ENCODE measurements at places on chromosomes 7 and 10.

- DNase-seq: no peak
Observed at GRCh38 chr10:124308056-124308645, 110.6 kb downstream of the OAT start.

DNA sequence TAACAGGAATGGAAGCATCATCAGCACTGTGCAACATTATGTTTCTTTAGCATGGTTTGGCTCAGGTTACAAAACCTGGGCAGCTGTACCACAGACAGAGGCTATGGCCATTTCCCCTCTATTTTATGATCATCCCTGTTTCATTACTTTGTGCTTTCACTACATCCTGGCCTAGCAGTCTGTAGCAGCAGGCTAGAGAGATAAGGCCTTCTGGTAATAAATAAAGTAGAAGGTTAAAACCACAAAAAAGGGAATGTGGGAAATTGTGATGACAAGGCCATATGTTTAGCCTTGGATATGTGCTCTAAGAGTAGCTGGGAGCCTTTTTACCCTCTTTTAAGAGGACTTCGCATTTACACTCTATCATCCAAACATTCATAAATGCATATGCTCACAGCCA lies 266.2 kb upstream of the PHF14 start:
- DNase-seq: no peak

DNA sequence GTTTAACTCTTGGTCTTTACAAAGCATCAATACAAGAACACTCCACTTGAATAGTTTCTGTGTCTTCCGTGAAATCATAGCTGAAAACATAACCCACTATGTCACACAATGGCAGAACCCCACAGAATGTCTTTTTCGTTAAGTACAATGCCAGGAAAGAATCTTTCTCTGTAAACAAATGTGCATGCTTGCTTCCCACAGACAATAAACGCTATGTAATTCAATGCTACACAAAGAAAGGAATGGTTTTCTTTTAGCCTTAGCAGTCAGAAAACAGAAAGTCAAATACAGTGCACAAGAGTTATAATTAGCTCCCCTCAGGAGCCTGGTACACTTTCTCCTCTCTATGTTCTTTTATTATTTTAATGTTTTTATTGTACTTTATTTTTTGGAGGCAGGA lies 186.1 kb downstream of the SRPK2 start:
- no peak for DNase-seq

DNA sequence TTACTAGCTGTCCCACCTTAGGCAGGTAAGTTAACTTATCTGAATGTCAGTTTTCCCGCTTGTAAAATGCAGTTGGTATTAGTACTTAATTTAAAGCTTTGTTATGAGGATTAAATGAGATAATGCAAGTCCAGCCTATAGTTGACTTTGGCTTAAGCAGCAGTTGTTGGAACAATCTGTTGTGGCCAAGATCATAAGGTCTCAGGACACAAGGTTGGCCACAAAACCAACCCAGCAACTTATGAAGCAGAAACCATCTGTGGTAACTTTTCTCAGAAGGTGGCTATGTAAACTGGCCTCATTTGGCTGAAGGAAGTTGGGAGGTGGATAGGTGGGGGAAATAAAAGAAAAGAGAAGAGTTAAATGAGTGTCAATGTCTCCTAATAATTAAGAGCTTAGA lies 29.4 kb downstream of the ENTPD1 start:
- DNase-seq: no peak

DNA sequence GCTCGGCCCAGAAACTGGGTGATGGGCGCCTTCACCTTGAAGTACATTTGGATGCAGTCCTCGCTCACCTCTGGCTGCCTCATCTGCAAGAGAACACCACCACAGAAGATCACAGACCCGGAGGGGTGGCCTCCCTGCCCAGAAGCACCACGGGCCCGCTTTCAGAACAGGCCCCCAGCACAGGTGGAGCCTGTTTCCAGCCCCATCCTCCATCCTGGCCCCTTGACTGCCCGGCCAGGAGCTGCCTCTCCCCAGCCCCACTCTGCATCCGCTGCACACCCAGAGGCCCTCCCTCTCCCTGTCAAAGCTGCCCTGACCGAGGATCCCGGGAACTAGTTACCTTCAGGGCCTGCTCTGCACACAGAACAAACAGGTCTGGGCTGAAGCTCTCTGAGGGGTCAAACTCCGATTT lies 724 bp downstream of the CFAP46 start:
- DNase-seq: no peak
